ENCODE measurements at places on chromosomes 2 and 18. TPM values are rescaled to one million over a fixed set of nuclear protein-coding genes. Genes with fewer than 3 reads are reported as not detected.
A peak's percentile ranks its signal among the peaks of the same experiment; 100 is the strongest.

GRCh38 chr18:79589601-79590091 is 90.0 kb upstream of the CTDP1 start:
- DNase-seq, result no peak

GRCh38 chr2:30026091-30027055 is 105.0 kb upstream of the ALK start:
- peak; percentile 97 for DNase-seq

- no peak for DNase-seq
Observed at GRCh38 chr18:79801641-79802040, 3.9 kb downstream of the KCNG2 start.

DNA sequence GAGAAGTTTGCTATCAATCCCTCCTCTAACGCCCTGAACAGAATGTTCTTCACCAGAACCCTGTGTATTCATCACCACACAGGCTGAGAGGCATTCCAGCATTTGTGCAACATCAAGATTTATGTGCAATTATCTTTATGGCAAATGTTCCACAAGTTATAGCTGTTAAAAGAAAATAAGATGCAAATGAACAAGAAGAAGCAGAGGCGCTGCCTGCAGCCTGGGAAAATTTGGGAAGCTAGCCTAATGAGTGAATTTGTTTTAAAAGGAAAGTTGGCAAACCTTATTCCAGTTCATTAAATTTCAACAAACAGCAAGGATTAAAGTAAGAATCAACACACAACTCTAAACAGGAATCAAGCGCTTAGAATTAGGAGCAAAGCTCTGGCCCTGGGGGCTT is 5.3 kb downstream of the TPO start:
- no peak for DNase-seq

GRCh38 chr2:224400886-224401632 is 848 bp downstream of the FAM124B start:
- no peak for DNase-seq

DNA sequence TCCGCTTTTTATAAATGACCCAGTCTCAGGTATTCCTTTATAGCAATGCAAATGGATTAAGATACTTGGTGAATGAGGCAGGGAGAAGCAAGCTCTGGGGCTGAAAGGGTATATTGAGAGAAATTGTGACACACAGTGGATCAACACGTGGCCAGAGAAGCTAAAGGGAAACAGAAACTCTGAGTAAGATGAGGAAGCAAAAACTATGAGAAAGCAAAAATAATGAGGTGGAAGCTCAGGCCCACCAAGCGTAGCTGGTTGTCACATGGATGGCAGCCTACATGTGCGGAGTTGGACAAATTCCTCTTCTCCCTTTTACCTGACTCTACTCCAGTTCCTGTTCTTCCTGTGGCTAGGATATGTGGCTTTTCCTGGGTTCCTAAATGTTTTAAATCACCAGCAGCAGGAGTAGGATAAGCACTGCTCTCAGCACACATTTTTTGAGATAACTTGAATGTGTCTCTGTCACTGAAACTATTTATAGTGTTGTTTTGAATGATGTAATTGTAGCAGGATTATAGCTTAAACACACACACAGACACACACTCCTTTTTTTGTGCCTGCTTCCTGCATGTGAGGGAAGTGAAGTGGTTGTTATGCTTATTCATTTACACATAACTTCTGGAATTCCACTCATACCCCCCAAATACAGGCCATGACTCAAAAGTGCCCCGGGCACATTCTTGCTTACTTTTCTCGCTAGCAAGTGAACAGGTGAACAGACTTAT is 30.1 kb upstream of the EPC2 start:
- DNase-seq, result peak; percentile 38

DNA sequence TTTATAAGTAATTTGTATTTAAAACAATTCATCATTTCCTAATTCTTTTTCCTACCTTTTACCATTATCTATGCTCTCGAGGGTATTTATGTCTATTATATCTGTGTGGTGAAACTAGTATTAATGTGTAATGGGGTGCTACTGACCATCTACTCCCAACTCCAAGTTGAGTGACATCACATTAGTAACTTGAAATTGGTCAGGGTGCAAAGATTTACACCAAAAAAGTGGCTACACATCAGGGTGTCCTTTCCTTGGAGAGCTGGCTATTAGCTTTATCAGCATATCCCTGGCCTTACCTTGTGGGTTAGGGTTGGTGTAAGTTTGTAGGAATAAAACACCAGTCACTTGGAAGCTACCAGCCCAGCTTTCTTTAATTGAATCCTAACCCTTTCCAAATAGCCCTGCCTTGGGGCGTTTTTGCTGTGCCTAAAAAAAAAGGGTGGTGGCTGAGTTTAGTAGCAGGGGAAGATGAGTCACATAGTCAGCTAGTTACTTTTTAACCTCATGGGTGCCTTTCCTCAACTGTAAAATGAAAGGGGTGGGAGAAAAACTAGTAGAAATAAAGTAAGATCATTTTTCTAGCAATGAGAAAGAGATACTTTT is 14.0 kb downstream of the ANXA4 start:
- DNase-seq, result peak; percentile 96

DNA sequence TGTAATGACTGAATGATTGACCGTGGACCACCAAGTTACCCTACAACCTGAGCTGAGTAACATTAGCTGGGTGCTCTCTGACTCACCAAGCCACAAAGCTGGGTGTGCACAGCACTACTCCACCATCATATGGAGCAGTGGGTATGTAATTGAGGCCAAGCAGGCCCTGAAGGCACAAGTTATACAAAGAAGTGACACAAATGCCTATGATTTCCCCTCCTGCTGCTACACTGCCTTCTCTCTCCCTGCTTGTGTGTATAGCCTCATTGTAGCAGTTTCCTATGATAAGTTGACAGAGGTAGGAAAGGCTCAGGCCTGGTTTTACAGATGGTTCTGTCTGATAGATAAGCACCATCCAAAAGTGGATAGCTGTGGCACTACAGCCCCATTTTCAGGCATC is 1327.2 kb upstream of the DDX18 start:
- no peak for DNase-seq

GRCh38 chr2:50840341-50841124 is 191.4 kb downstream of the NRXN1 start:
- no peak for DNase-seq

- DNase-seq, result no peak
Observed at GRCh38 chr2:117888897-117889296, 74.4 kb downstream of the DDX18 start.

- no peak for DNase-seq
Observed at GRCh38 chr2:225806105-225806504, 406.6 kb downstream of the NYAP2 start.

Gene GPR45
- polyA plus RNA-seq, result not detected

GRCh38 chr2:70069049-70069448 is 18.2 kb upstream of the PCBP1 start:
- peak; percentile 74 for DNase-seq

Gene INPP5D
- 0.23 TPM for polyA plus RNA-seq

GRCh38 chr2:198316852-198317396 is 512.5 kb downstream of the PLCL1 start:
- no peak for DNase-seq

DNA sequence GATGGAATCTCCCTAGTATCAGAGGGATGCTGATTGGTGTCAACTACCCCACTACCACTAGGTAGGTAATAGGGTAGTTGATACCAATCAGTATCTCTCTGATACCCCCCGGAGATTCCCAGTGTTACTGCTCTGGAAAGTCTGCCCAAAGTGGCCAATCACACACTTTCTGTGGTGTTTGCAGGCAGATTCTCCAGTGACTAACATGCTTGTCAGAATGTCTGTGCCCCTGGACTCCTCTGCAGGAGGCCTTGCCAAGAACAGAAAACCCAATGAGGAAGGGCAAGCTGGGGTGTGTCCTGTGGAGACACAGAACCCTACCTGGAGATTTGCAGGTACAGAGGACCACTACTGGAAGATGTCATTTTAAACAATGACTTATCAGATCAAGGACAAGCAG is 135.1 kb downstream of the RIT2 start:
- no peak for DNase-seq

Gene TRAK2
- polyA plus RNA-seq, result 21.4 TPM
